ENCODE measurements at places on chromosomes 5 and 9.

DNA sequence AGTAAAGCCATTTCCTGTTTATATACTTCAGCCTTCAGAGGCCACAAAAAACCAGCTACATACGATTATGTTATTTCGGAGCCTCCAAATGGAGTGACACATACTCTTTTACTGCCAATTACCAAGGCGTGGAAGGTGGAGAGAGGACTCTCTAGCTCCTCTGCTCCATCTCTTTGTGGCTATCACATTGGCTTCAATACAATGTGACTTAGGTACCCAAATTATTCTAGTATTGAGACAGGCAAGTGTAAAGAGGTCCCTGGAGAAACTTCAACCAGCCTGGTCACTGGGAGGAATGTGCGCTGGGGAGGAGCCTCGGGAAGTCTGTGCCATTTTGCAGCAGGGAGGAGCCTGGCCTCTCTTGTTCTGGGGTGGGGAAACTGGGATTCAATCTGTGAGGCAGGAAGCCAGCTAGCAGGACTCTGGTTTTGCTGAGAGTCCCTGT is 85.8 kb upstream of the TAS2R1 start:
- no peak for DNase-seq

- no peak for DNase-seq
Measured at GRCh38 chr9:34125681-34126206, 754 bp downstream of the DCAF12 start.

GRCh38 chr9:136609838-136610311 is 52.8 kb upstream of the EGFL7 start:
- no peak for DNase-seq

DNA sequence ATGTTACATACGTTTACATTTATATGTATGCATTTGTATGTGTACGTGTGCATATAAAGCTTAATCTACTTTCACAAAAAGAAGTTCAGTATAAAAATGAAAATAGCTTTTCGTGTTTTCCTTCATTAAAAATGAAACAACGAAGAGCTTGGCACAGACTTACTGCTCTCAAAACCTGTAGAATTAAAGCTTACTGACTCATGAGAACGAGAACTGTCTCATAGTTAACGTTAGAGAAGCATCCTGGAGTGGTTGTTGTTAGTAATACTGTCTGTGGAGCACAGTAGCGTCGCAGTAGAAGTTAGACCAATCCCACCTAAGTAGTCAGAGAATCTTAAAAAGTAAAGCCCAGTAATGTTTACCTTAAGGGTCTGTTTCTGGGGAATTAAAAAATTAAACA is 1.3 kb downstream of the MAT2B start:
- DNase-seq = no peak

DNA sequence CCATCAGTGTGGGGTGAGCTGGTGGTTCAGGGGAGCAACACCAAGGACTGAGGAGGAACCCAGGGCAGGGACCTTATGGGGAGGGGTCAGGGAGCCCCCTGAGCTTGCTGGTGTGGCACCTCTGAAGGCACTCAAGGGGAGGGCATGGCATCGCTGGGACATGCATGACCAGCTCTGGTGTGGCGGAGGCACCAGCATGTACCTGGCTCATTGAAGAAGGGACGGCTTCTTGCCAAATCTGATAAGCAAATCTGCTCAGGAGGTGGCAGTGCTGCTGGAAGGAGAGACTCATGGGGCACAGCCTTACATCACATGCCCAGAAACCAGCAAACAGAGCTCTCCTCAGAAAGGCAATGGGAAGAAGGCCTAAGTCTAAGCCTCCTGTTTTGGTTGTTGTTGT is 421.8 kb downstream of the SEMA5A start:
- DNase-seq = no peak

- DNase-seq = no peak
Measured at GRCh38 chr9:92974161-92974661, 26.9 kb downstream of the FGD3 start.

DNA sequence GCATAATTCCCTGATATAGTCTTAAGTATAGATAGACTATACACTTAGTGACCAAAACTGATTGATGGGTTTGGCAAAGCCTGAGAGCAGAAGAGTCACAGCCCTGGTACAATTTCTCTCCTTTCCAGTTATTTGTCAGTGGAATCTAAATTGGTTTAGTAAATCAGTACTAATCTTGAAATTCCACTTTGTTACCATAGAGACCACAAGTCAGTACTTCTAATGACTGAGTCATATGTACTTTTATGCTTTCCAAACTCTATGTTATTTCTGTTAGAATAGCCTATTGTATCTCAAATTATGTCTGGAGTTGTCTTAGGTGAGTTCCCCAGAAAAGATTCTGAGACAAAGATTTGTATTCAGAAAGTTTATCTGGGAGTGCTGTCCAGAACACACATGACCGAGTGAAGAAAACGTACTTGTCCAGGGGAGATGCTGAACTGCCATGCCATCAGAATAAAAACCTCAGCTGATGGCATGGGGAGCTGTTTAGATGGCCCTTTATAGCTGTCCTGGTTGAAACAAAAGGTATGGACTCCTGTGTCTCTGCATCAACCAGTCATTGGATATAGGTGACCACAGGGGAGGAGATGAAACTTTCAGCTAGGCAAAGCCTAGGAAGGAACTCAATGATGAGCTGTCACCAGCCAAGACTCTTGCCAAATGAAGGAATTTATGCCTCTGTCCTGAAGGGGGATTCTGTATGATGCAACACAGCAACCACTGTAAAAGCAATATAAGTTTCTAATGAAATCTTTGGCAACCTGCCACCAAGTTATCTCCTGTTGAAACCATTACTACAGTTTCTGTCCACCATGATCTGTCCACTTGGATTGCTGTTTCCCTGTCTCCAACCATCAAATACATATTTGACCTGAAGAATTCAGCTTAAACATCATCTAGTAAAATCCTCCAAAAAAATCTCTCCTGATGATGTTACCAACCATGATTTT is 18.0 kb upstream of the SMC2 start:
- DNase-seq = no peak

- no peak for DNase-seq
Measured at GRCh38 chr5:78387468-78388153, 27.2 kb downstream of the SCAMP1 start.

DNA sequence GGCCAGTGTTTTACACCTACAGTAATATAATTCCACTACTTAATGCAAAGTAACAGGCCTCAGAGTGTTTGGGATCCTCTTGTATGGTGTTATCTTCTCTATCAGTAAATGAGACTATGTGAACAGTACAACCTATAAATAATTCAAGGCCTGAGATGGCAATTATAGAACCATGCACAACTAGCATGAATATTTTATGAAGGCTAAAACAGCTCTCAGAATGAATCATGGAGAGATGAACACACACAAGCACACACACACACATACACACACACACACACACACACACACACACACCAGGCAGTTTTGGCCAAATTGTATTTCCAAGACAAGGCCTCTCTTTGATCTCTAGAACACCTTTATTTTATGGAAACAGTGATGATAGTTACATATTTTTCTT is 224.9 kb downstream of the EBF1 start:
- no peak for DNase-seq

DNA sequence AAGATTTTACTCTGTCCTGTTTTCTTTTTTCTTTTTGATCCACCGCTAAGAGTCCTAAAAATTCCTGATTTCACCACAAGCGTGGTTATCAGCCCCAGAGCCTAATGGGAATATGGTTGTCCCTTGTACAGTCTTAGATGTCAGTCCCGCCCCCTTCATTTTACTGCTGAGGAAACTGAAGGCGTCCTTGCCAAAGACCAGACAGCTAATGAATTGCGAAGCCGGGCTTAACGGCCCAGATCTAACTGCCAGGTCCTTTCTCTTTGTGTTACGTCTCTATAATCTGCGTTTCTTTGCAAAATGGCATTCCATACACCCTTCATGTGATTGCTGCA is 497 bp downstream of the NSA2 start:
- no peak for DNase-seq

- no peak for DNase-seq
Measured at GRCh38 chr9:137369911-137370764, 52.8 kb downstream of the EXD3 start.

GRCh38 chr5:39214912-39215709 is 4.3 kb downstream of the FYB1 start:
- DNase-seq = no peak

GRCh38 chr5:167217097-167217743 is 1074.2 kb upstream of the WWC1 start:
- DNase-seq = no peak

GRCh38 chr9:93252116-93252780 is 68.3 kb downstream of the WNK2 start:
- no peak for DNase-seq

- no peak for DNase-seq
Measured at GRCh38 chr9:110969971-110970386, 68.3 kb downstream of the LPAR1 start.

DNA sequence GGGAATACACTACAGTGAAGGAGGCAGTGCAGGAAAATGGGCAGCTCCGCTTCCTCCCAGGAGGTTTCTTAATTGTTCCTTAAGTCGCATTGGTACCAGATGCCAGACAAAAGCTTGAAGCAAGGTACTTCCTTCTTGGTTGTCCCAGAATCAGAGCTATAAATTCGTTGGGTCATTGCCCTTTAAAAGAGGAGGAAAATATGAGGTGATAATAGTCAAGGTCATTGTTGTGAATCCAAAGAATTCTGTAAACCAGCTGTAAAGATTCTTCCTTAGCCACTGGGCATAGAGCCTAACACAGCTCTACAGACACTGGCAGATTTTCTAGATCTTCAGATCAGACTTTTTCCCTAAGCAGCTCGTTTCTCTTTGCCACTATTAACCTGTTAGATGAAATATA is 444.1 kb upstream of the TLE4 start:
- no peak for DNase-seq

GRCh38 chr5:53490747-53491146 is 10.3 kb downstream of the FST start:
- DNase-seq = no peak

DNA sequence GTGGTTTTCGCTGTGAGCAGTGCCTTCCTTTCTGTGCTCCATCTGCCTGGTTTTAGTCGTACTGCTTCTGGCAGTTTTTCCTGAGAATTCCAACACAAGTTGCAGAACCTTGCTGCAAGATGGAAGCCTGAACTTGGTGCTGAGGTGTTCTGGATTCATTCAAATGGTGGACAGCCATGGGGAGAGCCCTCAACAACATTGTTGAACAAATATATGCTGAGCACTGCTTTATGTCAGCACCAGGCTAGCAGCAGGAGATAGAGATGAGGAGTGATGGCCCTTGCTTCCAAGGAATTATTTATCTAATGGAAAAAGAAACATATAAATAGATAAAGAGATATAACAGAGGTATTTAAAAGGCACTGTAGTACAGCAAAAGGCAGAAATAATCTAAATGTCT is 7.3 kb upstream of the RPS6 start:
- DNase-seq = no peak

DNA sequence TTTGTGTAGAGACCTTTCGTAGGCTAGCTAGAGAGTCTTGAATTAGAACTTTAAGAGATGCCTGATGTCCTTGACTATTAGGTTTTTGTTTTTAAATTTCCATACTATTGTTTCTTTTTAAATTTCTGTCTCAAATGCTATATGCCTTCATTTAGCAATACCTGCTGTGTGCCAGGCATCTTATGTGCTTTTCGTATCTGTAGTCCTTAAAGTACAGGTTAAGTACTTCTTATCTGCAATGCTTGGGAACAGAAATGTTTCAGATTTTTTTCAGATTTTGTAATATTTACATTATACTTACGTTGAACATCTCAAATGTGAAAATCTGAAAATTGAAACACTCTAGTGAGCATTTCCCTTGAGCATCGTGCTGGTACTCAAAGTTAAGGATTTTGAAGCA is 49.0 kb downstream of the IPO11 start:
- no peak for DNase-seq

DNA sequence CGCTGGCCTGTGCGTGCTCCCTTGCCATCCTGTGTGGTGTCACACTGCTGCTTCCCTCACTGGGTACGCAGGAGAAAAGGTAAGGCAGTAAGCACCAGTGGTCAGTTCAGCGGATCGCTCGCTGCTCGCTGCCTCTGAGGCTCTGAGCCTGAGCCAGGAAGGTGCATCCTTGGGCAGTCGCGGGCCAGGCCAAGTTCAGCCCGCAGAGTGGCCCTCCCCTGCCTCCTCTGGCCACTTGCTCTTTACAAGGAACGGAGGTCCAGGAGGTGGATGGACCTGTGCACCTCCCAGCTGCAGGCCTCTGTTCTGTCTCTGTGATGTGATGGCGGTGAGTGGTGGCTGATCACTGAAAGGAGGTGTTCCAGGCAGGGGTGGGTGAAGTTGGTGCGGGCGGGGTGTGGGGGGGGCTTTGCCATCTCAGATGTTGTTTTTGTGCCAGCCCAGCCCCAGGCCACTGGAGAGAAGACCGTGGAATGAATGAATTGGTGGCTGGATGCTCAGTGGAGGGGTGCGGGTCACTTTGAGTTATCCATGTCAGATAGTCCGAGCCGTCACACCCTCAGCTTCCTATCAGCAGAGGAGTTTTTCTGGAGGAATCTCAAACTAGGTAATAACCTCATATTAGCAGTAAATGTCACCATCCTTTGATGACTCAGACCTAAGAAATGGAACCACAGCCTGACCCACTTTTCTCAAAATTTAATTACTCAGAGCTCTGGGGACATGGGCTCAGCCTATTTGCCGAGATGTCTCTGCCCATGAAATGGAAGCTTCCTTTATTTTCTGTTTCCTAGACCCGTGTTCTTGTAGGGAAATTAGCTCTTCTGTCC is 7.3 kb downstream of the COL5A1 start:
- DNase-seq = no peak

DNA sequence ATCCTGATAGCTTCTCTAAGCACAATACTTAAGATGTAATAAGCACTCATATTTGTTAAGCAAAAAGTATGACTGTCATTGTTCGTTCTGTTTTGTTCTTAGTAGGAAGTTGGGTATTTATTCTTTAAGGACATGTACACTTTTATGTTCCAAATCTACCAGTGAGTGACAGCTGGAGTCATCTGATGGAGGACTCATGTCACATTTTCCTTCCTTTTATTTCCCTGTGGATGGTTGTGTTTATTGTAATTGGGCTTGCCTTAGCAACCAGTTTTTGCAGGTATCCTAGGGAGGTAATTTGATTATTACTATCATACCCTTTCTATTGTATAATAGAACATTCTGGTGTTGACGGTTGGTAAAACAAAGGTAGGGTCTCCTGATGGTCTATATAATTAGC is 145.7 kb downstream of the ZSWIM6 start:
- DNase-seq = no peak

- no peak for DNase-seq
Measured at GRCh38 chr5:78696637-78697036, 48.1 kb upstream of the LHFPL2 start.

- no peak for DNase-seq
Measured at GRCh38 chr9:7752481-7752880, 47.1 kb downstream of the DMAC1 start.

Measured in stimulated activated CD8-positive, alpha-beta memory T cell treated with anti-CD3 and anti-CD28 coated beads, Interleukin-15, amount 100 ng/mL, for 1 hour (primary cell).